ENCODE measurements at places on chromosomes 4 and X. TPM values are rescaled to one million over a fixed set of nuclear protein-coding genes. Genes with fewer than 3 reads are reported as not detected.

- H3K27ac ChIP-seq, result no peak overlapping the region
- DNase-seq, result no peak
- H3K4me3 ChIP-seq, result no peak overlapping the region
- peaks cover 6% of the 10 kb centered on the region for H3K27me3 ChIP-seq
- H3K4me1 ChIP-seq, result no peaks in the 10 kb centered on the region
- no peaks in the 10 kb centered on the region for H3K36me3 ChIP-seq
These were observed 60.1 kb upstream of the ACSL4 start for GRCh38 chrX:109793191-109793590.

GRCh38 chr4:148510211-148510610 lies 68.0 kb upstream of the NR3C2 start:
- H3K4me1 ChIP-seq, result no peaks in the 10 kb centered on the region
- H3K27ac ChIP-seq, result no peak overlapping the region
- no peaks in the 10 kb centered on the region for H3K27me3 ChIP-seq
- H3K4me3 ChIP-seq, result no peak overlapping the region

GRCh38 chr4:86451560-86452330 lies 91.9 kb upstream of the MAPK10 start:
- H3K27ac ChIP-seq, result no peak overlapping the region
- DNase-seq, result peak; percentile 30
- H3K4me1 ChIP-seq, result peaks cover 9% of the 10 kb centered on the region
- H3K4me3 ChIP-seq, result peak overlapping the region; percentile 53

DNA sequence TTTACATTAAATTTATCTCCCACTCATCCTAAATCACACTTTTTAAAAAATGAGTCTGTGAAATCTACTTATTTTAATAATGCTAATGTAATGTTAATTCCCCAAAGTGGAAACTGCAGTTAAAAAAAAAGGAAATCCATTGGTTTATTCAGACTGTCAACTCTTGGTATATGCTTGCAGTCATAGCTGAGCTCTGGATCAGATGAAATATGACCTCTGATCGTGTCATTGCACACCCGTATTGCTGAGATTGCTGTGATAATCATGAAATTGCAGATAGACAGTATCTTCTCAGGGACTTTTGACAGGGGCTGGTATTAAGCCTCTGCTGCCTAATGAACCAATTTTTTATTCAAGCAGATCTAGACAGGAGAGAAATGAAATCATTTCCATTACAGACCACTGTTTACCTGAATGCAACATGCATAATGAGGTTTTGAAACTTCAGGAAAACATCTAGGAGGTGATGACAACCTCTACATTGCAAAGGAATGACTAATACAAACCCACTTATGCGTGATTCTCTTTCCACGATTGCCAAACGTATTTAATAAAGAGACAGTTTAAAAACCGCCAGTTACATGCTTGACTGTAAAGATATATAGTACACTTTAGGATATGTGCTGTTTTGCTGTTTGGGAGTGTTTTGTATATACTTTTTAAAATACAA lies 138.3 kb upstream of the PUDP start:
- no peaks in the 10 kb centered on the region for H3K27me3 ChIP-seq
- no peak overlapping the region for H3K4me3 ChIP-seq
- H3K27ac ChIP-seq, result no peak overlapping the region
- DNase-seq, result peak; percentile 12

GRCh38 chr4:104025251-104025650 lies 305.5 kb upstream of the TACR3 start:
- no peak overlapping the region for H3K4me3 ChIP-seq
- no peak for DNase-seq
- H3K27ac ChIP-seq, result no peak overlapping the region

- peaks cover 6% of the 10 kb centered on the region for H3K4me1 ChIP-seq
- H3K27me3 ChIP-seq, result no peaks in the 10 kb centered on the region
- H3K27ac ChIP-seq, result peak overlapping the region; percentile 75
- no peaks in the 10 kb centered on the region for H3K36me3 ChIP-seq
These were observed 94.5 kb upstream of the EOLA2 start for GRCh38 chrX:150032742-150033141.

- H3K36me3 ChIP-seq, result no peaks in the 10 kb centered on the region
- DNase-seq, result no peak
- H3K27ac ChIP-seq, result no peak overlapping the region
- H3K4me3 ChIP-seq, result no peak overlapping the region
- H3K4me1 ChIP-seq, result no peaks in the 10 kb centered on the region
These were observed 26.7 kb upstream of the ING2 start for GRCh38 chr4:183478123-183478522.

GRCh38 chr4:137635601-137636000 lies 103.3 kb upstream of the PCDH18 start:
- peaks cover 5% of the 10 kb centered on the region for H3K4me1 ChIP-seq
- peak overlapping the region; percentile 81 for H3K27ac ChIP-seq
- no peaks in the 10 kb centered on the region for H3K36me3 ChIP-seq
- no peaks in the 10 kb centered on the region for H3K27me3 ChIP-seq
- H3K4me3 ChIP-seq, result no peak overlapping the region
- DNase-seq, result no peak

- no peak overlapping the region for H3K4me3 ChIP-seq
- H3K4me1 ChIP-seq, result 0 out of 2 replicates have a peak, but pooled peaks cover 2% of the 10 kb centered on the region
- no peaks in the 10 kb centered on the region for H3K36me3 ChIP-seq
- no peak for DNase-seq
- H3K27me3 ChIP-seq, result no peaks in the 10 kb centered on the region
These were observed 188.3 kb downstream of the RASL11B start for GRCh38 chr4:53050361-53050774.

DNA sequence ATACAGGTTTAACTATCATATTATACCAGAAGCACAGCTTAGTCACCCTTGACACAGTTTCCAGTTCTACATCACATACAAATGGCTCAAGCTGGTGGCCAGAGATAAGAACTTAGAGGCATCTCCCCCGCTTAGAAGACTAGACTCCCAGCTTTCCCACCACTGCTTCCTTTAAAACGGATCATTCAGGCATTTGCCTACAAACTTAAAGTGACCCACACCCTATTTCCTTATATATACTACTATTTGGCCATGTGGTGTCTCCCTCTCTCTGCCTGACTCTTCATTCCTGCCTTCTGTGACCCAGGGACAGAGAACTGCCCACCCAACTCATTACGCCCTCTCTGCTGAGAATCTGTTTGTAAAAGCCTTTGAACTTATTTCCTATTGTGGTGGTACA lies 781.2 kb upstream of the DIAPH2 start:
- no peaks in the 10 kb centered on the region for H3K36me3 ChIP-seq
- no peaks in the 10 kb centered on the region for H3K4me1 ChIP-seq
- no peaks in the 10 kb centered on the region for H3K27me3 ChIP-seq
- DNase-seq, result no peak

GRCh38 chrX:152822383-152823086 lies 8.0 kb downstream of the CETN2 start:
- peak; percentile 48 for DNase-seq
- H3K27ac ChIP-seq, result no peak overlapping the region
- no peaks in the 10 kb centered on the region for H3K36me3 ChIP-seq
- H3K27me3 ChIP-seq, result no peaks in the 10 kb centered on the region

GRCh38 chrX:22093550-22093949 lies 61.4 kb downstream of the PHEX start:
- H3K27me3 ChIP-seq, result no peaks in the 10 kb centered on the region
- no peaks in the 10 kb centered on the region for H3K36me3 ChIP-seq
- no peak overlapping the region for H3K4me3 ChIP-seq
- no peak overlapping the region for H3K27ac ChIP-seq

DNA sequence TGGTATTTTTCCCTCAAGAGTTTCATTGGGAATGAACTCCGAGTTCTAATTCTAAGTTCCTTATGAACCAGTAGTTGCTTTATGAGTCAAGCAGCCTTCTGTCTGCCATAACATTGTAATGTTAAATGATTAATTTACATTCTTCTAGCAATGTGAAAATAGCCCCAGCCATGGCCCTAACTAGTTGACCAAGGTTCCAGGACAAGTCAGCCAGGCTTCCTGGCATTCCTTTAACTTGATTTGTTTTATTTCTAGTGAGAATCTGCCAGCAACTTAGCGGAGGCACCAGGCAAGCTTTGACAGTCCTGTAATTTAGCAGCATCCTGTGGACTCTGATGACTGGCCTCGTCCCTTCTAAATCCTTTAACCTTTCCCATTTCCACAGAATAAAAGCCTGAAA lies 69.0 kb downstream of the GLRA2 start:
- no peak for DNase-seq
- H3K27ac ChIP-seq, result no peak overlapping the region
- H3K27me3 ChIP-seq, result no peaks in the 10 kb centered on the region
- H3K4me1 ChIP-seq, result no peaks in the 10 kb centered on the region

GRCh38 chrX:96556886-96557285 lies 127.8 kb upstream of the DIAPH2 start:
- H3K27me3 ChIP-seq, result no peaks in the 10 kb centered on the region
- DNase-seq, result peak; percentile 13
- H3K4me3 ChIP-seq, result no peak overlapping the region
- no peaks in the 10 kb centered on the region for H3K4me1 ChIP-seq

GRCh38 chr4:13484749-13485221 lies 645 bp upstream of the RAB28 start:
- peak overlapping the region; percentile 84 for H3K4me3 ChIP-seq
- no peaks in the 10 kb centered on the region for H3K27me3 ChIP-seq
- peak; percentile 58 for DNase-seq
- H3K36me3 ChIP-seq, result no peaks in the 10 kb centered on the region

DNA sequence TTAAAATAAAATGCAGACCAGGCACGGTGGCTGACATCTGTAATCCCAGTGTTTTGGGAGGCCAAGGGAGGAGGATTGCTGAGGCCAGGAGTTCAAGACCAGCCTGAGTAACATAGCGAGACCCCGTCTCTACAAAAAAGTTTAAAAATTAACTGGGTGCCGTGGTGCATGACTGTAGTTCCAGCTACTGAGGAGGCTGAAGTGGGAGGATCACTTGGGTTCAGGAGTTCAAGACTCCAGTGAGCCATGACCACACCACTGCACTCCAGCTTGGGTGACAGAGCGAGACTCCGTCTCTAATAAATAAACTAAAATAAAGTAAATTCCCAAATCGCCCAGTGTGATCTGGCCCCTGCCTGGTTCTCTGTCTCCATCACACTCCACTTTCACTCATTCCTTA lies 43.7 kb downstream of the TENM3 start:
- no peak overlapping the region for H3K4me3 ChIP-seq
- no peaks in the 10 kb centered on the region for H3K36me3 ChIP-seq
- no peak overlapping the region for H3K27ac ChIP-seq
- no peak for DNase-seq
- no peaks in the 10 kb centered on the region for H3K27me3 ChIP-seq
- no peaks in the 10 kb centered on the region for H3K4me1 ChIP-seq

DNA sequence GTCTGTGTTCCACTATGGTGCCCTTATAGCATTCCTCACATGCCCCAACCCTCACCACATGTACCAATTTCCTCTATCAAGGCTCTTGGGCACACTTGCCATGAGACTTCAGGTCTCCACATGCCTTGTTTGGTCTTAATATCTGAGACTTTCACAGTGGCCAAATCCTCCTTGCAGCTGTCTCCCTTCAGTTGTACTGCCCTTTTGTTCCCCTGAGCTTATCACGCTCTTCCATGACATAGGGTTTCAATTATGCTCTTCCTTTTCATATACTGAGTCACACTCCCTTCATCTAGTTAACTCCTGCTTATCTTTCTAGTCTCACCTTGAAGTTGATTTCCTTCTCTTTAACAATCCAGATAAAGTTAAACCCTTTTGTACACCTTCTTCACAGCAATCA lies 212.9 kb downstream of the PDHA2 start:
- H3K27me3 ChIP-seq, result no peaks in the 10 kb centered on the region
- H3K4me1 ChIP-seq, result no peaks in the 10 kb centered on the region
- no peak overlapping the region for H3K27ac ChIP-seq
- no peak for DNase-seq
- H3K4me3 ChIP-seq, result no peak overlapping the region

Gene PLXNB3
- total RNA-seq, result 0.36 TPM

Gene ZXDA
- 3.4 TPM for total RNA-seq
